ENCODE measurements at places on chromosomes 3 and 15.

- peak; percentile 40 for DNase-seq
These were observed 460 bp upstream of the ZMAT3 start for GRCh38 chr3:179072100-179072438.

DNA sequence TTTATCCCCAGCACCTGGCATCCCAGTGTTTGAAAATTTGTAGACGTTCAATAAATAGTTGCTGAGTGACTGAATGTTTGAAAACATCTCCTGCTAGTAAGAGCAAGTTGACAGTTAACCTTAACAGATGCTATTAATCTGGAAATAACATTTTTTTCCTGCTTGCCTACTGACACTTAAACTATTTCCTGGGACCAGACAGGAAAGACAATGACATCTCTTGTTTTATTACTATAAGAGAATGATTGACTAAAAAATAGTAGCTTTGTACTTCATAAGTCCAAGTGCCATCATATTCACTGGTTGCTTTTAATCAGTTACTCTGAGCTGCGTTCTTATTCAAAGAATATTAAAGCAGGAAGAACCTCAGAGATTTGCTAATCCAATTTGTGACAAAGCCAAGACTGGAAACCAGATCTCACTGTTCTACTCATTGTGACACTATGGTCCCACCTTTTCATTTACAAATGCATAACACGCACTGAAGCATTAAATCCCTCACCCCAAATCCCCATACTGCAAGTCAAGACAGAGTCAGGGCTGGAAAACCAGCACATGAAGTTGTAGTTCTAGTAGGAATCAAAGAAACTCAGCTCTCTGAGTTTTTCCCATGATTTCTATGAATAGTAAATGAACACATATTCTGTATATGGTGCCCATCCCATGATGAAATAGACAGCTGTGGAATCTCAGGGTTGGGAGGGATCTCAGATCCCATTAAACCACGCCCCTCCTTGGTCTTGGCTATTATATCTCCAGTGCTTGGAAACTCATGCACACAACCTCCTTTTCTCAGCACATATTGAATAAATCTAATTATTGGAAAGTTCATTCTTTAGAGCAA is 212.7 kb upstream of the P2RY1 start:
- DNase-seq = no peak

- no peak for DNase-seq
These were observed 30.5 kb downstream of the TMEM44 start for GRCh38 chr3:194602669-194603171.

- DNase-seq = peak; percentile 5
These were observed 7.3 kb downstream of the ACOX2 start for GRCh38 chr3:58529516-58530353.

DNA sequence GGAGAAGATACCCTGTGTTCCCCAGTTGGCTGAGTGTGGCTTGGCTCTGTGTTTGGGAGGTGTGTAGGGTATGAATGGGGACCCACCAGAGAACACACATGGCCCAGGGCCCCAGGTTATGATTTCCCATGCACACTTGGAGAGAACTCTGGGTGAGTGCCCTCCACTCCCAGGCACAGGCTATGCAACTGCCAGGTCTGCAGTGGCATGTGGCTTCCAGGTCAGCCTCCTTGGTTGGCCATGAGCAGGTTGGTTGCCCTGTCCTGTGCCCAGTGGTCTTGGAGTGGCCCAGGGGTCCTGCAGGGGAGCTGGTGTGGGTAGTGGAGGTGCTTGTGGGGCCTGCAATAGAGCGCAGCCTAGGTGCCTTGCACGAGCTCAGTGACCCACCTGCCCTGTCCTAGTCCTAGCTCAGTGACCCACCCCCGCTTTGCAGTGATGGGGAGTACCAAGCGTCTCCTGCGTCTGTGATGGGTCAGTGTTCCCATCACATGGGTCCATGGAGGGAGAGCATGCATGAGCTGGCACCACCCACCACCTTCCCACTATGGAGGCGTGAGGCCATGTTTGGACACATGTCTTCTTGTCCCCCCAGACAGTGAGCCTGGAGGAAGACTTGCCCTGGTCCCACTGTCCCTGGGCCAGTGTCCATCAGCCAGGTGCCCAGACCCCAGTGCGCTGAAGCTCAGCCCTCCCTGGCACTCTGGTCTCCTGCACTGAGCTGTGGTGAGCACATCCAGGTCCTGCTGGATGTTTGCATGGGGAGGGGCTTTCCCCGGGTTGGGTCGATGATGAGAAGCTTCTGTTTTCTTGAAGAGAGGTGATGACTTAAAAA is 217.3 kb downstream of the SNRPN start:
- no peak for DNase-seq

DNA sequence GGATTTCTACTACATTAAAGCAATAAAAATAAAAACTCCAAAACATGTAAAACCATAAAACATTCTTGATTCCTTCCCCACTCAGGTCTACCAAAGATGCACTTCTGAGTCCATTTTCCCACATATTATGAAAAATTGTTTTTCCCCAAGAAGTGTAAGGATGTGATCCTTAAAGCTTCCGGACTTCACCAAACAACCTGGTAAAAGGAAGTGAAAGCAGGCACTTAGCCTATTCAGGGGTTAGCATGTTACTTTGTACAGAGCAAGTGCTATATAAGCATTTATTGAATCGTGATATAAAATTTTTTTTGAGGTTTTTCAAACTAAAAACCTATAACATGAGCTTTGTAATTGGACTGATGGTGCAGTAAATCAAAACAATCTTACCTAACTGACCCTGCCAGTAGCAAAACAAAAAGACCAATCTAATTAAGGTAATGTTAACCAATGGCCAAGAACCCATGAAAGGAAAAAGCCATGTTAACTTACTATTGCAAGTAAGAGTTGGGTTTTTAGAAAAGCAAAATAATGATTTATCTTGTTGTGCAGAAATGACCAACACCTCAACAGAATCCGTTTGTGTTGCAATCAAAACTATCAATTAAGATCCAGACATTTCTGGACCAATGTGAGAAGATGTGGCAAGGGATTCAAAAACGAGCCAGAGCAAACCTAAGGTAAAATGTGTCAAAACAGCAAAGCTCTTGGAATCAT is 1.8 kb downstream of the SETD2 start:
- DNase-seq = no peak

DNA sequence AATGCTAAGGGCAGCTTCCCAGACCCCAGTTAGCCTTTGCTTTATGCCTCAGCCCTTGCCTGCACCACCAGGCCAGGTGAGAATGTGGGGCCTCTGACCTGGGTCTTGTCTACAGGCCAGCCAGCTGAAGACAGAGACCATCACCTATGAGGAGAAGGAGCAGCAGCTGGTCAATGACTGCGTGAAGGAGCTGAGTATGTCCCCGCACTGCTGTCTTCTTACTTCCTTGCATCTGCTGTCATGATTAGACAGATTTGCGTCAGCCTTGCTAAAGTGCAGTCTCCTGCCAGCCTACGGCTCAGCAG is 74.6 kb downstream of the CCK start:
- no peak for DNase-seq

GRCh38 chr3:48688737-48689075 is 3.0 kb upstream of the NCKIPSD start:
- DNase-seq = no peak

- no peak for DNase-seq
These were observed 331.9 kb upstream of the WNT5A start for GRCh38 chr3:55819005-55819404.

DNA sequence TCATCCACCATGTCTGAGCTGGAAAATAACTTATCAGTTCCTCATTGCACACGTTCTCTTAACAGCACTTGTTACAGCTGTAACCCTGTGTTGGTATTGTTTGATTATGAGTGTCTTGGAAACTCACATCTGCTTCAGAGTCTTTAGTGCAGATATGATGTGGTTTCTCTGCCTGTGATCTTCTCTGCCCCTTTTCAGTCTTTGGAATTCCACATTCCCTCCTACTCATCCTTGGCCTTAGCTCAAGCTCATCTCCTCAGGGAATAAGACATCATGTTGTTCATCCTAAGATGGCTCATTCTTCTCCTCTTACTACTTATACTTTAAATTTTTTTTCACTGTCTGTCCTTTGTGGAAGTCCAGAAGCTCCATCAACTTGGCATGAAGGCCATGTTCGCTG is 77.7 kb downstream of the SYNPR start:
- no peak for DNase-seq

DNA sequence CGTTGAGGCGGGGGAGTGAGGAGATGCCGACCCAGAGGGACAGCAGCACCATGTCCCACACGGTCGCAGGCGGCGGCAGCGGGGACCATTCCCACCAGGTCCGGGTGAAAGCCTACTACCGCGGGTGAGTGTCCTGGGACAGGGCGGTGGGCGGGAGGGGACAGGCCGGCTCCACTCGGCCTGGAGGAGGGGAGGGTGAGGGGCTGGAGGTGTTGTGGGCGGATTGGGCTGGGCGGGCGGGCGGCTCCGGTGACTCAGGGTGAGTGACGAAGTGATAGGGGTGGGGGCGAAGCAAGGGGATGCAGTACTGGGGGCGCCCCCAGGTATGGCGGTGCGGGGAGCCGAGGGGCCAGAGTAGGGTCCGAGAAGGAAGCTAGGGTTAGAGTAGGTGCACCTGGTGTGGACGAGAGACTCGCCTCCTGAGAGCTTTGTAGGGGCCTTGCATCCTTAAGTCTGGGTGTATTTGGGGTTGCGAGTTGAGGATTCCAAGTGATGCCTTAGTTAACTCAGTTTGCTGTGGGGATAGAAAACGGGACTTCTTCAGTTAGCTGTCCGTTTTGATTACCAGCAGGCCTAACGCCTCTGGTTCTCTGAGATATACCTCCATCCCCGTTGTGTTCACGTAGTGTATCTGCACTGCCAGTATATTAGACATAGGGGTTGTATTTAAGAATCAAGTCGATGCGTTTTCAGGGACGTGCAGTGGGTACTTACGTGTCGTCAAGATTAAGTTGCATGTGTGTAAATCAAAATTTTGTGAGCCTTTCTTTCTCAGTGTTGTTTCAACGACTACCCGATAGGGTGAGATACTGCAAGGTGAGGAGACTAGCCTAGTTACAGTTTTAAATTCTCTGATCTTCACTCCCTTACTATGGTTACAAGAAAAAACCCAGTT is 670 bp downstream of the PRKCI start:
- no peak for DNase-seq

DNA sequence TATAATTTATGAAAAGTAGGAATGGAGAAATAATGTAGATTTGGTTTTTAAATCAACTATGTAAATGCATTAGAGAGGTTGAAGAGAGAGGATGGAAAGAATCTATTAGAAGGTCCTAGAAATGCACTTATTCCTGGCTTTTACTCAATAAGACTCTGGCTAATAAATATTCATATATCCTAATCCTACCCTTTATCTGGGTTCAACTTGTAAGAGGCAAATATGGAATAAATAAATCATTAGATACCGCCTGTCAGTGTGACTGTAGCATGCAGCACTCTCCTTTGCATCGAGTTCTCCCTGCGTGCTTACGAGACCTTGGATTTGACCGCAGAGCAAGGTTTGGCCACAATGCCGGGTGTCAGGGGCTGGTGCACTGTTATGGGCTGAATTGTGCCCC is 1156.5 kb downstream of the ROBO1 start:
- no peak for DNase-seq

- DNase-seq = no peak
These were observed 31.8 kb upstream of the RASGRF1 start for GRCh38 chr15:79122391-79122790.

DNA sequence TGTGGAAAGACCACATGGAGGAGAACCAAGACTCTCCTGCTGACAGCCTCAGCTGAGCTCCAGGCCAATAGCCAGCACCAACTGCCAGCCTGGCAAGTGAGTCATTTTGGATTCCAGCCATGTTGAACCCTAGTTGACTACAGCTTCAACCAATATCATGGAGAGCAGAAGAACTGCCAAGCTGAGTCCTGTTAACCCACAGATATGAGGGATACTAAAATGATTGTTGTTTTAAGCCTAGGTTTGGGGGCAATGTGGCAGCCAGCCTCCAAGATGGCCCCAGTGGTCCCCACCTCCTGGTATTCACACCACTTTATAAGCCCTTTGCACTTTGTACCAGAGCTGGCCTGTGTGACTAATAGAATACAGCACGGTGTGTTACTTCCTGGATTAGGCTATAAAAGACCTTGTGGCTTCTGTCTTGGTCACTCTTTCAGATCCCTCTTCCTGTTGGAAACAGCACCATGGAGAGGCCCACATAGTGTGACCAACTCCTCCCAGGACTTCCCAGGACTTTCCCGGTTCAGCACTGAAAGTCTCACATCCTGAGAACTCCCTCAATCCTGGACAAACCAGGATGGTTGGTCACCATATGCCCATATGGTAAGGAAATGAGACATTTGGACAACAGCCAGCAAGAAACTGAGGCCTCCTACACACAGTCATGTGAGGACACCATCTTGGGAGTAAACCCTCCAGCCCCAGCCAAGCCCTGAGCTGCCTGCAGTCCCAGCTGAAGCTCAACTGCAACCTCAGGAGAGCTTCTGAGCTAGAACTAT is 32.4 kb upstream of the CDV3 start:
- no peak for DNase-seq

- DNase-seq = no peak
These were observed 57.8 kb upstream of the TGFBR2 start for GRCh38 chr3:30548600-30548999.

DNA sequence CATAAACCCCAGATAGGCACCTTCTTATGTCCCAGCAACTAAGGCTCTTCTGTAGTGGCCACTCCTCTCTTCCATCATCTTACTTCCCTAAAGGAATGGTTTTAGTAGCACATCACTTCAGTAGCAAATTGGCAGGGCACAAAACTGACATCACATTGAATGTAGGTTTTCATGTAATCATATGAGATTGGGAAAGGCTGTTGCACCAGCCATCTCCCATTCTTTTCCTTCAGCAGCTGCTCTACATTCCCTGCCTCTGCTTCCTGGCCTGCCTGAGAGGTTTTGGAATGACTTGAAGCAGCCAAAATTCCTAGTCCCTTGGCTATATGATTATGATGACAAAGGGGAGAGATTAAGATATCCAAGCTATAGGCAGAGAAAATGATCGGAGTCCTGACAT is 36.5 kb downstream of the NSUN3 start:
- no peak for DNase-seq

GRCh38 chr3:10007126-10007782 is 19.0 kb upstream of the FANCD2 start:
- no peak for DNase-seq

DNA sequence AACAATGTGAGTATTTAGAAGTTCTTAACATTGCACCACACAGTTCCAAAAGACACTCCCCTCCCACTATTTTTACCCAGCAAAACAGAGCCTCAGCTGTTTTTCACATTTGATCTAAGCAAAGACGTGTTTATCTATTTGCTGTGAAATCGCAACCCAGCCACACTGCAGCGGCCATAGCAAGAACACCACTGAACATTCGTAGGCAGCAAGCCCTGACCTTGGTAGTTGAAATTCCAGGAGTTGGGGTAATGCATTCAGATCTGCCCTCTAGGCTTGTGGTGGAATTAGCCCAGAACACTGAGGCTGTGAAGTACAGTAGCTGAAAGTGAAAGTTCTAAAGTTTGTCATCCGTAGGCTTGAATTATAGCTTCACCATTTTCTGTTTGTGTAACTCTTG is 17.1 kb upstream of the SLC24A5 start:
- DNase-seq = no peak

- no peak for DNase-seq
These were observed 38.4 kb downstream of the TMEM158 start for GRCh38 chr3:45187694-45188141.

- DNase-seq = no peak
These were observed 40.5 kb downstream of the FAM174B start for GRCh38 chr15:92614791-92615785.

Data from NK-92 treated with Interleukin-12 subunit alpha and Interleukin-12 subunit beta, amount 100 ng/mL, for 24 hours (cell line).